ENCODE measurements at places on chromosomes 4 and X.

DNA sequence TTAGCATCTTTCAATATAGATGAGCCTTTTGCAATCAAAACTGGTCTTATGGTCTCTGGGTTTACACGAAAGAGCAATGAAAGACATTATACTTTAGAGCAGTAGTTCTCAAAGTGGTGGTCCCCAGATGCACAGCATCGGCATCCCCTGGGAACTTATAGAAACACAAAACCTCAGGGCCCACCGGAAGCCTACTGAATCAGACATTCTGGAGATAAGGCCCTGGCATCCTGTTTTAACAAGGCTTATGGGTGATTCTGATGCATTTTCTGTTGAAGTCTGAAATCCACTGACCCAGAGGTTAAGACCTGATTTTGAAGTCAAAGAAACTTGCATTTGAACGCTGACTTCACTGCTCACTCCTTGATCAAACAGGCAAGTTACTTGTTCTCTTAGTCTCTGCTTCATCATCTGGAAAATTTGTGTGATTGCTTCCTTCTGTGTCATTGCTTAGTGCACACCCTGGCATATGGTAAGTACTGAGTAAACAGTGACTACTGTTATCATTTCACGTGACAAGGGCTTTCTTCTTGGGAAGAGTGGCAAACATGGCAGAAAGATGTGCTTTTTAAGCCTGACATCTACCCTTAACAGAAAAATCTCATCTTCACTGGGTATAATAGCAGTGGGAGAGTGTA, 14.5 kb downstream of the CHRNA9 start:
- DNase-seq: no peak

DNA sequence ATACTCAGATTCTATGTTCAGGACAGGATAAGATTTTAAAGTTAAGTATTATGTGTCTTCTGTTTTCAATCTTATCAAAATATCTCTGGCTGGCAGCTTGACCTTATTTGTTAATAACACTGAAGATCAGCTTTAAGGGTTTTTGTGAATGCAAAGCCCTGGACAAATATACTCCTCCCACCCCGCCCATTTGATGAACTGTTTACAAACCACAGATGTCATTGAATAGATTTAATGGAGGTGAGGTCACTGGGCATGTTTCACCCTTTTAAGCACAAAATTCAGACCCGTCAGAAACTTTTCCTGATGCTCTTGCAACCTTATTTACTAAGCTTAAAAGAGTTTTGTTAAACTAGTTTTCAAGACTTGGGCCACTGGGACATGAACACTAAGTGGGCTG, 10.1 kb upstream of the CXCL8 start:
- no peak for DNase-seq

GRCh38 chr4:120816296-120816965, 106.1 kb downstream of the PRDM5 start:
- DNase-seq: no peak

GRCh38 chrX:45240301-45240700, 39.6 kb upstream of the DIPK2B start:
- DNase-seq: peak; percentile 49

DNA sequence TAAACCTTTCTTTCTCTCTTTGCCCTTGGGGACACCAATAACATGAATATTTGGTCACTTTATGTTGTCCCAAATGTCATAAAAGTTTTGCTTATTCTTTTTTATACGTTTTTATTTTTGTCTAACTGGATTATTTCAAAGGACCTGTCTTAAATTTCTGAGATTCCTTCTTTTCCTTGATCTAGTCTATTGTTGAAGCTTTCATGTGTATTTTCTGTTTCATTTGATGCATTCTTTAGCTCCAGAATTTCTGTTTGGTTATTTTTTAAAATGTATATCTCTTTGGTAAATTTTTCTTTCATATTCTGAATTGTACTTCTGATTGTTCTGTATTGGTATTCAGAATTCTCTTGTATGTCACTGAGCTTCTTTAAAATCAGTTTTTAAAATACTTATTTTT, 88.3 kb downstream of the PTCHD1 start:
- no peak for DNase-seq

GRCh38 chr4:158131027-158131426, 41.8 kb downstream of the GASK1B start:
- DNase-seq: no peak

- DNase-seq: no peak
Measured at GRCh38 chr4:156977435-156978160, 6.0 kb upstream of the PDGFC start.

DNA sequence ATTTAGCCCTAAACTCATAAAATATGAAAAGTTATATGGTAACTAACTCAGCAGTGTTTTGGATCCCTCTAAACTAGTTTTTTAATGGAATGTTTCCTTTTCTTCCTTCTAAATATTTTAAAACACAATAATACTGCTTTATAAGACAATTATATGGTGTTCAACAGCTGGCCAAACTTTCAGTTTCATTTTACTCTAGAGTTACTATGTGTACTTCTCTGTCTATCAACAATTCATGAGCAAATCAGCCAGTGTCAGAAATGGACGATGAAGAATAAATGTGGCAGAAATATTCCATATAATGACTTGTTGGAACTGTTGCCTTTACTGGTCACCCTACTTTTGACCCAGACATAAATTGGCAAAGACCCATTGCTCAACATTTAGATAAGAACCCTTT, 64.8 kb upstream of the CXXC4 start:
- no peak for DNase-seq

DNA sequence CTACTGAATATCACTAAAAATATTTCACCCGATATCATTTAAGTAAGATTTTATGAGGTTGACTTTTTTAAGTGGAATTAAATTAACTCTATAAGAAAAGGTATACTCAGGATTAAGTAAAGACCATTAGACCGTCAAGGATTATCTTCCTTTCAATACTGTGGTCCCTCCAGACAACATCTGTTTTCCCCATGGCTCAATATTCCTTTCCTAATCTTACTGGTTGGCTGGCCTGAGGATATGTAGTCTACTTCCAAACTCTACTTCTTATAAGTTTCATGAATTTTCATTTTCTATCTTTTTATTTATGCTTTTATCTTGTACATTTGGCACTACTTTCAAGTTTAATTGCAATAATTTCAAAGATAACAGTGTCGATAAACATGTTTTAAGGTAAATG, 725.4 kb downstream of the PCDH7 start:
- no peak for DNase-seq

- DNase-seq: no peak
Measured at GRCh38 chr4:91961504-91961903, 342.3 kb upstream of the GRID2 start.

- no peak for DNase-seq
Measured at GRCh38 chr4:8224975-8225625, 26.0 kb downstream of the SH3TC1 start.

DNA sequence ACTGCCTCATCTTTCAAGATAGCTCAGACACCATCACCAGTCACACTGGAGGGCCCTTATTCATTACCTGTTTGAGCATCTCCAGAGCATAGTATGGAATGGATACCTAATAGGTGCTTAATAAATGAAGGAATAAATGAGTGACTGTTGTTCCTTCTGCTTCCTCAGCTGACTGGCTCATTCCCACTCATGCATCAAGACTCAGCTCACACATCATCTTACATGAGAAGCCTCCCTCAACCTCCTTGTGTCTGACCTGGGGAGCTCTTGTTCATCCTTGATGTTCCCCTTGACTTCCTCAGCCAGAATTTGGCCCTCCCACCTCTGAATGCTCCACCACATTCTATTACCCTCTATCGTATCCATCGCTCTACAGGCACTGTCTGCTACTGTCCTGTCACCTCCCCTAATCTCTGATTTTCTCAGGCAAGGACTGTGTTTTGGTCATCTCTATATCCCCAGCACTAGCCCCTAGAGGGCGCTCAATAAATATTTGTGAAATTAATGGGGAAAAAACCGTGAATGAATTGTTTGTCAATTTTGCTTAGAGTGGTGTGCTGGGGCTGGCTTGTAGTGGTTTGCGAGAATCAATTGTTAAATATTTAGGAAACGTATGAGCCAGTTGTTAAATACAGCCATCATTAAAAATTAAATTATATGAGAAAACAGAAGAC, 88.3 kb downstream of the NHSL2 start:
- DNase-seq: peak; percentile 75

DNA sequence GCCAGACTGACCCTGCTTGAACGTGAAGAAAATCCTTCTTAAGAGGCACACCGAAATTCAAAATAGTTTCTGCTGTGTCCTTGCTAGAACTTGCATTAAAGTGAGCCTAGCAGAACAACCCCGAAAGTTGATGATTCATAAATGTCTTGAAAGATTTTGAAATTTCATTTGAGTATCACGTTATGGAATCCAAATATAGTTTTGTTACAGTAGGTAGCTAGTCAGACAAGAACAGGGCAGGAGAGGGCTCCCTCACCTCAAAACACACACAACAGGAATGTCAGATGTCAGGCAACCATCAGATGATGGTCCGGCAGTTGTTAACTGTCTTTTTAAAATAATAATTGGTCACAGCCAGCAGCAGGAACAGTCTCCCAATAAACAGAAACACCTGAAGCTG, 259.6 kb upstream of the GNPDA2 start:
- DNase-seq: no peak

DNA sequence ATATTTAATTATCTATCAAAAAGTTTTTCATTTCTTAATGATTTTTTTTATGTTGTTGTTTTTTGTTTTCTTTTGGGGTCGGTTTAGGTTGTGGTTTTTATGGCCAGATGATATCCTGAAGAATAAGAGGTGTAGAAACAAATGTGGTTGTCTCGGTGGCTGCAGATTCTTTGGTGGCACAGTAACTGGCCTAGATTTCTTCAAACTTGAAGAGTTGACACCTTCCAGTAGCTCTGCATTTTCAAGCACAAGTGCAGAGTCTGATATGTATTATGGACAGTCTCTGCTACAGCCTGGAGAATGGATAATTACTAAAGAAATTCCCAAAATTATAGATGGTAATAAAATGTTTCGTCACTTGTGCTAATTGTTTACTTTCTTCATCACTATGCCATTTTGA, 82.6 kb downstream of the BLTP1 start:
- DNase-seq: no peak

DNA sequence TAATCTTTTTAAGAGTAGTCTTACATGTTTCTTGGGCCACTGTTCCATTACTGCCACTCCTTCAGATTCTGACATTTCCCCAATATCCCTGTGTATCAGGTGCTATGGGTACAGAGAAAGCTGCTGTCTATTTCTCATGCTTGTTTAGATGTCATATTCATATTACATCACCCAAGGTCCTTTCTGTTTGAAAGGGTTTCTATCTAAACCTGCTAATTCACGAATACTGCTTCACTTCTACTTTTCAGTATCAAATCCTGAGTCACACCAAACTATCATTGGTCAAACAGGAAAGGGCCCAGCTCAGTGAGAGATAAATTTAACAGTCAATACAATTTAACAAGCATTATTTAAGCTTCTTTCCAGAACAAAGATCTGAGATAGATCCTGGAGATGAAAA, 241.4 kb downstream of the UGT8 start:
- DNase-seq: no peak

DNA sequence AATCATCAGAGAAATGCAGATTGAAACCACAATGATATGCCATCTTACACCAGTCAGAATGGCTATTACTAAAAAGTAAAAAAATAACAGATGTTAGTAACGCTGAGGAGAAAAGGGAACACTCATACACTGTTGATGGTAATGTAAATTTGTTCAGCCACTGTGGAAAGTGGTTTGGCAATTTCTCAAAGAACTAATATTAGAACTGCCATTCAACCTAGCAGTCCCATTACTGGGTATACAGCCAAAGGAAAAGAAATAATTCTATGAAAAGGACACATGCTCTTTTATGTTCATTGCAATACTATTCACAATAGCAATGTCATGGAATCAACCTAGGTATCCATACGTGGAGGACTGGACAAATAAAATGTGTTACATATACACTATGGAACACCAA, 566.3 kb downstream of the STPG2 start:
- DNase-seq: no peak

GRCh38 chrX:85326234-85327059, 53.0 kb downstream of the POF1B start:
- DNase-seq: no peak

DNA sequence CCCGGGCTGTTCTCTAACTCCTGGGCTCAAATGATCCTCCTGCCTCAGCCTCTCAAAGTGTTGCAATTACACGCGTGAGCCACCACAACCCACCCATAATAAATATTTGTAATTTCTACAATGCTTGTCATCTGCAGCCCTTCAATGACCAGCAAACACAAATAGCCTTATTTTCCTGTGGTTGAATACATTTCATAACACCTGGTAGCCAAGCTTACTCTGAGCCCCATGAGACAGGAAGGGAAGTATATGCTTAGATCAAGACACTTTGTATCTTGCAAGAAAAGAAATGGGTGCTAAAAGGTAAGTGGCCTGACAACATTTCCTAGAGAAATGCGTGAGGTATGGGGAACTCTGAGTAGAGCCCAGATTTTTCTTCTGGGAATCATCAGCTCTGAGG, 56.9 kb upstream of the PDGFRA start:
- no peak for DNase-seq

- DNase-seq: no peak
Measured at GRCh38 chr4:28177641-28178040, 1317.0 kb downstream of the STIM2 start.

DNA sequence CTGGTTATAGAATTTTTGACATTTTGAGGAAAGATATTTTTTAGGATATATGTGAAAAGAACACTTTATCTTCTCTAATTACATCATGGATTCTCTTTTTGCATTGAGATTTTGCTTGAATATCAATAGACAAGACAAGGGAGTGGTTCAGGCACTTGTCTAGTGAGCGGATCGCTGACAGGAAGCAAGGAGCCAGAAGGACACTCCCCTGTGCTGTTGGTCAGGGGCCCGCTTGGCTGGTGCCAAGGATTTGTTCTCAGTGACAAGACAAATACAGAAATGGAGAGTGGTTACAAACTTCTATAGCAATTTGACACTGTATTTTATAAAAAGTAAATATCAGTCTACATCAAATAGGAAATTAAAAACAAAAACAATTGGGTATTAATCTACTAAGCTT, 60.0 kb downstream of the SLC9B1 start:
- no peak for DNase-seq

DNA sequence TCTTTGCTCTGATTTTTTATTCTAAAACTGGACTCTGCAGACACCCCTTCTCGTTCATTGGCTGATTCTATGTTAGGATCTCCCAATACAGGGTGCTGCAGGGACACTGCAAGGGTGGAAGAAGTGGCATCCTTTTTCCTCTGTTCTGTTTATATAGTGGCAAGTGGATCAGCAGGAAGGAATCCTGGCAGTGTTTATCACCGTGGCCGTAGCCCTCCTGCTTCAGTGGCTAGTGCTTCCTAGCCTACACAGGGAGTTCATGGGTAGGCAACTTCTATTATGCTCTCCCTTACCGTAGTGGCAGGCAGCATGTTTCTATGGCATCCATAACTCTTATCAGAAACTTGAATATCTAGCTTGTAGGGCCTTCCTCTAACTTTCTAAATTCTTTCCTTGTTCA, 6.4 kb upstream of the AP1AR start:
- DNase-seq: no peak

DNA sequence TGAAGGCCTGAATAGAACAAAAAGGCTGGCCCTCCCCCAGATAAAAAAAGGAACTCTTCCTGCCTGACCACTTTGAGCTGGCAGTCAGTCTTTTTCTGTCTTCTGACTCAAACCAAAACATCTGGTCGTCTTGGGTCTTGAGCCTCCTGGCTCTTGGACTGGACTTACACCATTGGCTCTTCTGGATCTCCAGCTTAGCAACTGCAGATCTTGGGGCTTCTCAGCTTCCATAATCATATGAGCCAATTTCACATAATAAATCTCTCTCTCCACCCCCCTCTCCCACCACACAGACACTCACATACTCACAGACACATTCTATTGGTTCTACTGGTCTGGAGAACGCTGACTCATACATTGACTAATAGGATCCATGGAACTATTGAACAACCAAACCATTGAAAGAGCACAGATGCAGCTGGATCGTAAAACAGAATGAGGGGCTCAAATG, 15.6 kb upstream of the CWH43 start:
- DNase-seq: no peak

Data from activated CD4-positive, alpha-beta T cell treated with anti-CD3 and anti-CD28 coated beads, Interleukin-2, amount 10 ng/mL, durations not matched to agents 24 days and 14 days (primary cell).